AG09319 (cell line): ENCODE measurements at places on chromosomes 3 and 15.

GRCh38 chr3:182605882-182606611 is 187.3 kb upstream of the ATP11B start:
- DNase-seq, result no peak

DNA sequence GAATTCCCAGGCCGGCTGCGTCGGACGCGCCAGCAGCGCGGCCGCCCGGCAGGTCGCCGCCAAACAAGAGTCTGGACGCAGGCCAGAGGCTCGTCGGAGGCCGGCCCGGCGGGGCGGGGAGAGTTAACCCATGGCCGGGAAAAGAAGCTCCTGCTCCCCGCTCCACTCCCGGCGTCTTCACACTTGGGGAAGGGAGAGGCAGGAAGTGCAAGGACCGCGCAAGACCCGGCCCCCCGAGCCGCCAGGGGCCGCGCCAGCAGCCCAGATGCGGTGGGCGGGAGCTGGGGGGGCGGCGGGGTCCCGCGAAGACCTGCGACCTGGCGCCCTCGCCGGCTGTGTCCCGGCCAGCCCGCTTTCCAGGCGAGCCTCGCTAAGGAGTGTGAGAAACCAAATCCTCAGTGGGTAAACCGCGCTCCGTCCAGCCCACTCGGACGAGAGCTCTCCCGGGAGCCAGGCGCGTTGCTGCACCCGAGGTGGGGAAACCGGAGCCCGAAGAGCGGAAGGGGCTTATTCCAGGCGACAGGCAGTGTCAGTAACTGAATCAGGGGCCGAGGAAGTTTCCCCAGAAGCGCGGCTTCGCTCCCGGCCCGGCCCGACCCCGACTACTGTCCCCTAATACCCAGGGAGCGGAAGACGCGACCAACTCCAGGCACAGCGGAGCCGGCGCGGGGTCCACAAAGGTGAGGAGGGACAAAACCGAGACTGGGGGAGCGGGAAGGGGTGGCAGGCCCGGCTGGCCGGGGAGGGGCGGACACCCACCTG is 721 bp downstream of the ADAMTS7 start:
- no peak for DNase-seq

GRCh38 chr3:5494905-5495519 is 307.5 kb downstream of the EDEM1 start:
- DNase-seq, result no peak

DNA sequence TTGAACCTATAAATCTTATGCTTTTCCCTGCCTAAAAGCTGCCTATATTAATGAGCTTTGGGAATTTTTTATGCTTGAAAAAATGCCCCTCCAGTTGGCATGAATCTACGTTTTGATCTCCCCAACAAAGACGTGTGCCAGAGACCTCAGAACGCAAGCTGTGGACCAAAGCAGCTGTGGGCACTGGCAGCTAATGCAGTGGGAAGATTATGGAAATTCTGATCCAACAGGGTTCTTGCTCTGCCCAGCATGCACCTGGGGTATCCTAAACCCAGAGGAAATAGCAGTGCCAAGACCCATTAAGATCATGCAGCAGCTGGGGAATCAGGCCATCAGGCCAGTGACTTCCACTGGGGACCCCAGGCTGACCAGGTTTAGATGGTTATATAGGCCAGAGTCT is 423.0 kb downstream of the ZBBX start:
- no peak for DNase-seq

- no peak for DNase-seq
Observed at GRCh38 chr3:196186651-196187573, 24.3 kb downstream of the ZDHHC19 start.
